ENCODE measurements at places on chromosomes 2 and 18. TPM values are rescaled to one million over a fixed set of nuclear protein-coding genes. Genes with fewer than 3 reads are reported as not detected.
A peak's percentile ranks its signal among the peaks of the same experiment; 100 is the strongest.

SCYGR4 gene
- total RNA-seq, result not detected

IDH1 gene
- 126 TPM for total RNA-seq

GPR55 gene
- 0.22 TPM for total RNA-seq

CD226 gene
- total RNA-seq, result 1.4 TPM

PSME4 gene
- 57.2 TPM for total RNA-seq

PSMA8 gene
- total RNA-seq, result not detected

ZNF521 gene
- 20.4 TPM for total RNA-seq

TUBA4B gene
- total RNA-seq, result not detected

SKOR2 gene
- total RNA-seq, result not detected

CTNNA2 gene
- not detected for total RNA-seq

ZNF396 gene
- total RNA-seq, result 1.7 TPM

NDUFB3 gene
- total RNA-seq, result 83.2 TPM

SERPINB4 gene
- total RNA-seq, result not detected

TSPYL6 gene
- not detected for total RNA-seq

HOXD11 gene
- total RNA-seq, result 1.2 TPM

KLHL41 gene
- total RNA-seq, result 0.55 TPM

- DNase-seq, result no peak
Measured at GRCh38 chr2:203407496-203407895, 79.3 kb downstream of the ABI2 start.

- no peak for DNase-seq
Measured at GRCh38 chr18:12038082-12038638, 55.5 kb upstream of the ANKRD62 start.

DNA sequence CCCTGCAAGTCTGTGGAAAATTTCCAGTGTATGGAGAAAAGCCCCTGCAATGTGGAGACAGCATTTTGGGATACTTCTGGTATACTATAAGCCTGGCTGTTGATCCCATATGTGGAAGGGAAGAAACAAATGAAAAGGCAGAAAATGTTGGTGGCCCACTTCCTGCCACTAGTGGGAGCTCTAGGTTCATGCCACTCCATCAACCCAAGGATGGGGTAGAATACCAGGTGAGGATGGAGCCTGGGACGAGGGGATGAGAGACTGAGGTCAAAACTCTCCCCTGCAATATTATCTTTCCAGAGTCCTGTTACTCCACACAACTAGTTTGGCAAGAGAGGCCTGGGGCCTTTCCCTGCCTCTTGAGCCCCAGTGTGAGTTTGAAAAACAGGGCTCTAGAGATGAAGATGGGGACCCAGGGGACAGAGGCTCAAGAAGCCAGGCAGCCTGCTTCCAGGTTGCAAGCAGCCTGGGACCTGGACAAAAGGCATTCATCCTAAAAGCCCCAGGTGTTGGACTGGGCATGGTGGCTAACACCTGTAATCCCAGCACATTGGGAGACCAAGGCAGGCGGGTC, 31.9 kb downstream of the BMP10 start:
- no peak for DNase-seq

GRCh38 chr2:12456293-12457106, 260.2 kb upstream of the TRIB2 start:
- no peak for DNase-seq

- no peak for DNase-seq
Measured at GRCh38 chr18:22378672-22379282, 38.9 kb downstream of the CTAGE1 start.

GRCh38 chr2:158134655-158135054, 33.0 kb downstream of the UPP2 start:
- no peak for DNase-seq

DNA sequence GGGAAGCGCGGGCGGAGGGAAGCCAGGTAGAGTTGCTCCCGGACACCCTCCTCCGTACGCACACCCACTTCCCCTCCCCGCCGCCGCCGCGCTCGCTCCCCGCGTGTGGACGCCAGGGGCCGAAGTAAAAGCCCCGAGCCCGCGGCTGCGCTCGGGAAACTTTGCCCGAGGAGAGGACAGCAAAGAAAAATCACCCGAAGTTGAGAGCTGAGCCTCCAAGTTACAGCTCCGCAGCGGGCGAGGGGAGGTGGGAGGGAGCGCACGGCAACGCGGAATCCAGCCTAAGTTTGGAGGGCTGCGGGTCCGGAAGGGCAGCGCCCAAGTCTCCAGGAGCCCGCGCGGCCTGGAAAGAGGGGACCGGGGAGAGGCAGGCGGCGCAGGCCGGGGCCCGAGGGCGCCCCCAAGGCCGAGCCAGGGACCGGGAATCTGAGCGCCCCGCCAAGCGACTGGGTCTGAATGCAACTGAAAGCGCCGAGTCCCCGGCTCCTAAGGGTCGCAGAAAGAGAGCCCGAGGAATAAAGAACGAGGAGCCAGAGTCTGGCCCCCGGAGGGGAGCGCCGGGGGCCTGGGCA, 706 bp upstream of the BCL11A start:
- no peak for DNase-seq

DNA sequence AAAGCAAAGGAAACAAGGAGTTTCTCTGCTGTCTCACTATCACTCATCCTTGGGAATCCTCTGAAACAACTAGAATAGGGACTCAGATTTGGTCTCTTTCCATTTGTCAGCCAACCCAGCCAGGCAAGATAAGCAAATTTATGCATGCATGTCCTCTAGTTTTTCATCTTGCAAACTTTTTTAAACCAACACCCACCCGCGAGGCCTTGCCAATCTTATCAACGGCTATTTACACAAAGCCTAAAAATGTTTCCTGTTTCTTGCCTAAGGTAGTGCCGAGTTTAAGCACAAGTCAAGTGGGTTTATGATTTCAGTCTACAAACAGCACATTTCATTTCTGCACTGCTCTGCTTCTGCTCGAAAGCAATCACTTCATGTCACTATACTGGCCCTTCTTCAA, 240.9 kb downstream of the STK39 start:
- DNase-seq, result no peak

DNA sequence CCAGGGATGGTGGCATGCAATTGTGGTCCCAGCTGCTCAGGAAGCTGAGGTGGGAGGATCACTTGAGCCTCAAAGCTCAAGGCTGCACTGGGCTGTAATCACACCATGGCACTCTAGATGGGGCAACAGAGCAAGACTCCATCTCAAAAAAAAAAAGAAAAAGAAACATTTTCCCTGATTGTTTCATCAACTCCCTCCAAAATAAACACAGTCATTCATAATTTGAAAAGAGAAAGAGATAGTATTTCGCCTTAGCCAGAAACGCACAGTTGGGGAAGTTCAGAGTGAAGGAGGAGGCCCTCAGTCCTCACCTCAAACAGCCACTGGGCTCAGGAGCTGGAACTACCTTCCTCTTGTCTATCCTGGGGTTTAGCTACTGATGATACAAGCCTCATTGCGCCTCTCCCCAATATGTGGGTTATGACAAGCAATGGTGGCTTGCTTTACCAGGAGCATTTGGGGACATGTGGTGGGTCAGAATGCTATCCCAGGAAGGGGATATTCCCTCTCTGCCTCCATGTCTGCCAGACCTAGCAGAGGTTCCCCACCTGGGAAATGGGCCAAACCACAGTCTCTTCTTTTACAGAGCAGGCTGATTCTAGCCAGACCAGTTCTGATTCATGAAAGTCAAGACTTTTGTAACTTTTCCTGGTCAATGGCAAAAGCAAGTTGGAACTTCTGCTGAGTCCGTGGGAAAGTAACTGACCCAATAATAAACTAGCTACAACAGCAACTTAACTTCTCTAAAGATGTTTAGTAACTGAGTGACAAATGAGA, 22.2 kb upstream of the TMEM87B start:
- no peak for DNase-seq

DNA sequence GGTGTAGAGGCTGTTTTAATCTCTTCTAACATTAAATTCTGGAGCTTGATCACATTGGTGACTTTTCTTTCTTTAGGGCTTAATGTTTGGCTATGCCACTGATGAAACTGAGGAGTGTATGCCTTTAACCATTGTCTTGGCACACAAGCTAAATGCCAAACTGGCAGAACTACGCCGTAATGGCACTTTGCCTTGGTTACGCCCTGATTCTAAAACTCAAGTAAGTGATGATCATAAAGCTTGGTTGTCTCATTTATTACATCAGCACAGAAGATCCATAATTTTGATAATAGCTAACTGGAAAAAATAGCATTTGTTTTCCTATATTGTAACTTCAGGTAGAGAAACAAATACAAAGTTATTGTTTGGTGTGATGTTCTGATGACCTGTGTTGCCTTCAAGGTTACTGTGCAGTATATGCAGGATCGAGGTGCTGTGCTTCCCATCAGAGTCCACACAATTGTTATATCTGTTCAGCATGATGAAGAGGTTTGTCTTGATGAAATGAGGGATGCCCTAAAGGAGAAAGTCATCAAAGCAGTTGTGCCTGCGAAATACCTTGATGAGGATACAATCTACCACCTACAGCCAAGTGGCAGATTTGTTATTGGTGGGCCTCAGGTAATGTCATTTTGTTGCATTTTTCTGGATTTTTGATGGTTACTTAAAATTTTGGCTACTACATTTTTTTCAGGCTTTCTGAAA, 2.9 kb downstream of the MAT2A start:
- DNase-seq, result no peak

DNA sequence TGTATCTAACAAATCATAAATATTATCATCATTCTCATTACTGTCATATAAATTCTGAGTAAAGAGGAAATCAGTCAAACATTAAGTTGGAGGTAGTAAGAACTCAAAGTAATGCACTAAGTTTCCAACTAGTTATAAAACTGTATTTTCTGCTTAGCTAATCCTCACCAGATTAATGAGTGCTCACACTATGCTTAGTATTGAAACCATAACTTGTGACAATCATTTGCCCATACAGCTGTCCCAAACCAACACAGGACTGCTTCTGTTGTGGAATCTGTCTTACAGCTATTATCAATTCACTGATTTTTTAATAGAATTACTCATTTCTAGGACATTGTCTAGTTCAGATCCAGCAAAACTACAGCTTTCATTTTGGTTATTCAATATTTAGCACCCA, 41.5 kb upstream of the TANK start:
- DNase-seq, result no peak

DNA sequence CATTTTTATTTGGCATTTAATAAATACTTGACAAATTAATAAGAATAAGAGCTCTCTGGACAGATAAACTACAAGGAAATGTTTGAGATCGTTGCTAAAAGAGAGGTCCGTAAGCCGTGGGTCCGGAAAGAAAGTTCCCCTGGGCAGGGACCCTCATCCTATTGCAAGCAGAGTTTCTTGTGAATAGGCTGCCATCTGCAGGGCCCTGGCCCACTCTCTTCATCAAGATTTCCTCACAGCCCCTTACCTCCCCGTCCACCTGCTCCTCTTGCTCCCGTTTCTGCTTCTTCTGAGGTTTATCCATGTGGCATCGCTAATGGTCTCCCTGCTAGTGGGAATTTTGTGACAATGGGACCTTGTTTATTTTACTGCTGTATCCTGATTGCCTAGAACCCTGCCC, 30.1 kb upstream of the MC5R start:
- no peak for DNase-seq

DNA sequence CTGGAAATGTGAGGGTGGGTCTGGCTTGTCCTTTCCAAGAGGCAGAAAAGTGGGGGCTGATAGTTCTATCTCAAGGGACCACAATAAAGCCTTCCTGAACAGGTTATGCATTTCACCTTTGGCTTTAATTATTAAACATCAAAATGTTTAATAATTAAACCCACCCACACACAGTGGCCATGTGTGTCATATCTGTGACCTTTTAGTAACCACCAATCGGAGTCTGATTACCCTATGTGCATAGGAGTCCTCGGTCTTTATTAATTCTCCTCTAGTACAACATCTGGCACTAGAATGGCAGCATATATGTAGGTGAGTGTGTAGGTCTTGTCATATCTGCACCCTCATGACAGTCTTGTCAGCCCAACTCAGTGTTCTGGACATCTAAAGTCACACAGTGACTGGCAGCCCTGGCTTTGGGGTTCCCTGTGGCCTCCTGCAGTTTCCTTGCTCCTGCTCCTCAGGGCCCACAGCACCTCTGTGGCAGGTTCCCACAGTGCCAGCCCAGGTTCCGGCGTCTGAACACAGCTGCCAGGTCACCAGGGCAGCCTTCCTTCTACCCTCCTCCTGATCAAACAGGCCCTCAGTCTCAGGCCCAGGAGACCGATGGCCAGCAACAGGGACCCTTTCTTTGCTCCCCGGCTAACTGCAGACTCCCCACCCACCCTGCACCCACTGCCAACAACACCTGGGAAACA, 100.9 kb downstream of the MTCL1 start:
- DNase-seq, result no peak

DNA sequence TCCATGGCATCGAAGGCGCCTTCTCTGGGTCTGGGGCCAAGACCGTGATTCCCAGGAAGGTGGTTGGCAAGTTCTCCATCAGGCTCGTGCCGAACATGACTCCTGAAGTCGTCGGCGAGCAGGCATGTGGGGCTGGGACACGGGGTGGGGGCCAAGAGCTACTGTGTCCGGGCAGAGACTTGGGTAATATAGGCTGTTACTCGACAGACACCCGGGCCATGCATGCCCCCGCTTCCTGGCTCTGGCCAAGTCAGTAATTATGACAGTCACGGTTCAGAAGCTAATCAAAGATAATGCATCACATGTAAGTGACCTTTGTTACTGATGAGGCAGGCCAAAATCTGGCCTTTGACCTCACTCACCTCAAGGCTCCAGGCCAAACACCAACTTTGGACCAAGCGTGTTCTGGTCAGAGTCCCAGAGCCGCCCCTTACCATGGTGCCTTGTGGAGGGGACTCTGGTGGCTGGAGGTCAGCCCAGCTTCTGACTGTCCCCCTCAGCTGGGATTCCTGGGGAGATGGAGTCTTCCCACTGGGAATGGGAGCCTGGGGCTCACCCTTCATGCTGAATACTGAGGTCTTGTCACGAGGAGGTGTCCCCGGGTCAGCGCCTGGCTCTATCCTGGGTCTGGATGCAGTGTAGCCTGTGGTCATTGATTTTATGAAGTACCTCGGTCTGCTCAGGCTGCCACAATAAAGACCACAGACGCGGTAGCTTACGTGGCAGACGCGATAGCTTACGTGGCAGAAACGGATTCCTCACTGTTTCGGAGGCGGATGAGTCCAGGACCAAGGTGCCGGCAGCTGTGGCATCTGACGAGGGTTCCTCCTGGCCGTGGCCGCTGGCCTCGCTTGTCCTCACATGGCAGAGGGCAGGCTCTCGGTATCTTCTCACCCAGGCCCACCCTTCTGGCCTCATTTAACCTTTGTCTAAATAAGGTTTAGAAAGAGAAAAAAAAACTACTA, 17.7 kb upstream of the CNDP1 start:
- DNase-seq, result peak; percentile 81

GRCh38 chr2:7987992-7988391, 693.9 kb upstream of the ID2 start:
- no peak for DNase-seq

GRCh38 chr2:236793023-236794011, 223.7 kb downstream of the ACKR3 start:
- no peak for DNase-seq

DNA sequence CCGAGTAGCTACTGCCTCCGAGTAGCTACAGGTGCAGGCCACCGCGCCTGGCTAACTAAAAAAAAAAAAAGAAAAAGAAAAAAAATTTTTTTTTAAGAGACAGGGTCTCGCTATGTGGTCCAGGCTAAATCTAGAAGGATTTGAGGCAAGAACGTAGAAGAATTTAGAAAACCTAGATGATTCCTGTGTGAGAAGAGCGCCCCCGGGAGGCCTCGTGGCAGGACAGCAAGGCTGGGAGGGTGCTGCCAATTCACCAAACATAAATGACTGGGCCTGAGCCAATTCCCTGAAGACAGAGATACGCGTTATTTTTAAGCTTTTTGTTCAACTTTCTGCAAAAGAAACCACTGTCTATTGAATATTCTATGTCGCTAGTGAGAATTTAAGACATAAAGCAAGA, 90.1 kb upstream of the TGFA start:
- DNase-seq, result no peak
